ENCODE measurements at places on chromosomes 4 and X.

DNA sequence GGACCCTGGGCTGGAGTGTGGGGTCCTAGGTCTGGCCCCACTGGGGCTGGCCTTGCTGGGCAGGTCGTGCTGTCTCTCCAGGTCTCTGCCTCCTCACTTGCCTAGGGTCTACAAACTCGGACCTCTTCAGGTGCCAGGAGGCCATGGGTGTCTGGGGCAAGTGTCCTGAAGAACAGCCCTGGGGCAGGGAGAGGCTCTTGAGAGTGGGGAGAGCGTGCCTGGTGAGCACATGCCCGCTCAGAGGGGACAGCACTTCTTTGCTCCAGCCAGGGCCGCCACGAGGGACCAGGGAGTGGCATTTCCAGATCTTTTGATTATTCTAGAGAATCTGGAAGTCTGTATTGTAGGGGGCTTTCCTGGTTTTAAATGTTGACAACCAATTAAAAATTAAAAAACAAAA is 63.7 kb downstream of the SORCS2 start:
- DNase-seq: no peak

DNA sequence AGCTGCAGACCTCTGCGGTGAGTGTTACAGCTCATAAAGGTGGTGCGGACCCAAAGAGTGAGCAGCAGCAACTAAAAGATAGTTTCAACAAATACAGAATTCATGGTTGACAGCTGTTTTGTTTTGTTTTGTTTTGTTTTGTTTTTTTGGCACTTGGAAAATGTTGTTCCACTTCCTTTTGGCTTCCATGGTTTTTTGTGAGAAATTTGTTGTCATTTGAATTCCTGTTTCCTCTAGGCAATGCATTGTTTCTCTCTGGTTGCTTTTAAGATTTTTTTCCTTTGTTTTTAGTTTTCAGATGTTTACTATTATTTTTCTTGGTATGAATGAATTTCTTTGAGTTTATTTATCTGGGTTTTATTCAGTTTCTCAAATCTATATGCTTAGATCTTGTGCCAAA is 229.4 kb downstream of the MID1IP1 start:
- DNase-seq: no peak

DNA sequence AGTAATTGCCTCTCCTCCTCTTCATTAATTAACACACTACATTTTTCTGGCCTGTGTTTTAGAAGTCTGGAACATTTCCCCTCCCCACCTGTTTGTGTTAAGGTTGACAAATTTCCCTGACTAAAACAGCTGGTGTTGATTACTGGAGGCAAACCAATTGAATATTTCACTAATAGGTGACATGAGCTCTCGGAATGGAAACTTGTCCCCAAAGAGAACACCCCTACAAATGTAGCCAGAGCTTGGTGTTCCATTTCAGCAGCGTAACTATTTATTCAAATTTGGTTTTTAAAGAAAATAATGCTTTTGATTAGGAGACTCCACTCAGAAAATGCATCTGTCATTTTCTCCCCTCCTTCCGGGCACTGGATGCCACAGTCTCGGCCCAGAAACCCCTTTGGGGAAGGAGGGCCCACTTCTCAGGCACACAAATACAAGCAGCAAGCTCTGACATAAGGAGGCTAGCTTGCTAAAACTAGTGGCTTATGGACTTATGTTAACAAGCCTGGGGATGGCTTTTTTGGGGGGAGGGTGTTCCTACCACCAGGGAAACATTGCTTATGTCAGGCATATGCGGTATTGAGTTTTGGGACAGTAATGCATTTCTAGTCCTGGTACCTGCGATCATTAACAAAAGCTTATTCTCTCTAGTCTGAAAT is 2.2 kb downstream of the RNF150 start:
- DNase-seq: no peak

DNA sequence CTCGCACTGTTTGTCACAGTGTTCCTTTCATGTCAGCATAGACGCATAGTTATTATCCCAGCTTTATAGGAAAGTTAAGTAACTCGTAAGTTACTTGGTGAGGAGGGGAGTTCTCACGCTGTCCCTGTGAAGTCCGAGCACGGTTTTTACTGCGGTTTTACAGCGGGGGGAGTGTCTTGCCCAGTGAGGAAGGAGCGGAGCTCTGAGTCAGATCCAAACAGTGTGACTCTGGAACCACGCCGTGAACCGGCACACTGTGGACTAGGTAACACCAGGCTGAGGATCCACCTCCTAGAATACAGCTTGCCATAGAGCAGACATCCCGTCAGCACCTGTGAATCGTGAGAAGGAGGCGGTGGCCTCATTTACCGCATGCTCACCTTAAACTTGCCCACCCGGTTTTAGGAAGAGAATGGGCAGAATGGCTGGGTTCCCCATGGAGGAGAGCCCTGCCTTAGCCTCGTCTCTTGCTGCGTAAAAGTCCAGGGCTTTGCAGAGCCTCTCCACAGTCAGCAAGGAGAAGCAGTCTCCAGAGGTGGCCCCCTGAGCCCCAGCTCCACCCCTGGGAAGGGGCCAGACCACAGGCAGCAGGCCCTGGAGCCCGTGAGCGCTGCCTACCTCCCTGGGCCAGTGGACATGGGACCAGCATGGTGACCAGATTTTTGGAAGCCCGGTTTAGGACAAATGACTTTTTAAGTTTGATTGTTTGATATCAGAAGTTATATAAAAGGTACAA is 40.2 kb upstream of the HGFAC start:
- no peak for DNase-seq

GRCh38 chrX:99242001-99242400 is 1168.1 kb downstream of the PCDH19 start:
- DNase-seq: no peak

DNA sequence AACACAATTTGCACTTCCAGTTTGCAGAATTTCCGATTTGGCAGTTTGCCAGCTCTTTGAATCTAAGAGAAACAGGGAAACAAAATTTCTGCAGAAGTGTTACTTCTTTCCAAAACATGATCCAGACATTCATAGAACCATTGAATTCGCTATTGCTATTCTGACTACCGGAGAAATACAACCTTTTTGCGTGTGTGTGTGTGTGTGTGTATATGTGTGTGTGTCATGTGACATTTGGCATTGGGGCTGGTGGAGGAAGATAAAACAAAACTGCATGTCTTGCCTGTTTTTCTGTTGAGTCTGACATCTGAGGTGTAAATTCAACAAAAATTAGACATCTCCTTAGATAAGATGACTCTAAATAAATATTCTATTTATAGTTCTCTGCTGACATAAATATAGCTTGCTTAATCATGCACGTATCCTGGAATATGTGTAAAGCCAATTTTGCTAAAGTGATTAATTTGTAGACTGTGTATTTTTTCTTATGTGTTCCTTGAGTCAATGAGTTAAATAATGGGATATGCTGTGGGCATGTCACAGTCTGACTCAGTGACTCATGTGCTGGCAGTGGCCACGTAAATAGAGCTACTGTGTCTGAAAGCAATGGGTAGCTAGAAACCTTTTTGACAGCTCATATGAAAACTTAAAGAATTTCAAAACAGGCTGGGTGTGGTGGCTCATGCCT is 98.9 kb downstream of the HPGD start:
- no peak for DNase-seq

DNA sequence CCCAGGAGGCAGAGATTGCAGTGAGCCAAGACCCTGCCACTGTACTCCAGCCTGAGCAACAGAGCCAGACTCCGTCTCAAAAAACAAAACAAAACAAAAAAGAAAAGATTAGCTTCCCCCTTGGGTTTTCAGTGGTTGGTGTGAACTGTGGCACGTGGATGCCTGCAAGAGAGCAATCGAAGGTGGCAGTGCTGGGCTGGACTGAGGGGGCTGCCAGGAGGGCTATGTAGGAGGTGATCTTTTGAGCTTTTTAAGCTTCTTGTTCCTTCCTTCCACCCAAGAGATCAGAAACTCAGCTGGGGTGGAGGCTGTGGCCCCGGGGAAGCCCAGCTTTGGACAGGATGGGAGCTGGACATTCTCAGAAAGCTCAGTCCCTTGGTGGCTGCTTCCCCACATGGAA is 49.6 kb downstream of the PRPS1 start:
- no peak for DNase-seq

GRCh38 chr4:95552942-95553550 is 4.3 kb upstream of the UNC5C start:
- no peak for DNase-seq

- no peak for DNase-seq
Measured at GRCh38 chr4:58935332-58935731, 1825.1 kb upstream of the IGFBP7 start.

DNA sequence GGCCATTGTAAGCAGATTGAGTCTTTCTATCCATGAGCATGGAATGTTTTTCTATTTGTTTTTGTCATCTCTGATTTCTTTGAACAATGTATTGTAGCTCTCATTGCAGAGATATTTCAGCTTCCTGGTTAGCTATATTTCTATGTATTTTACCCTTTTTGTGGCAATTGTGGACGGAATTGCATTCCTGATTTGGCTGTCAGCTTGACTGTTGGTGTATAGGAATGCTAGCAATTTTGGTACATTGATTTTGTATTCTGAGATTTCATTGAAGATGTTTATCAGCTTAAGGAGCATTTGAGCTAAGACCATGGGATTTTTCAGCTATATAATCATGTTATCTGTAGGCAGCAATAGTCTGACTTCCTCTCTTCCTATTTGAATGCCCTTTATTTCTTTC is 154.6 kb downstream of the GUCY2F start:
- DNase-seq: no peak

DNA sequence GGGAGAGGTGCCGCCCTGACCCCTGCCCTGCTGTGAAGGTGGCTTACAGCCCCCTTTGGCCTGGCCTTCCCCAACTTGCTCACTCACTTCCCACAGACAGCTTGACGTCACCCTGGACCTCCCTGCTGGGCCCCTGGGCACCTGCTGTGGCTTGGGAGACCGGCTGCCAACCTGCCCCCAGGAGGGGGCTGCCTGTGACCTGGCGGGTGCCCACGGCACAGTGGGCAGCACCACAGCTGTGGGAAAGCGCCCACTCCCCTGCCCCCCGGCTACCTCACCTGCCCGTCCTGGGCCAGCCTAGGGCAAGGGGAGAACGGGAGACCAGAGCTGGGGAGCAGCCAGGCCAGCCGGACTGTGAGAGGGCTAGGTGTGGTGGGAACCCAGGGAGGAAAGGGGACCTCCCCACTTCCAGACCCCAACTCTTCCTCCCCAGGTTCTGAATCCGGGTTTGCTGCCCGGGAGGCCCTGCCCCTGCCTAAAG is 2.4 kb upstream of the ZFP92 start:
- DNase-seq: no peak

DNA sequence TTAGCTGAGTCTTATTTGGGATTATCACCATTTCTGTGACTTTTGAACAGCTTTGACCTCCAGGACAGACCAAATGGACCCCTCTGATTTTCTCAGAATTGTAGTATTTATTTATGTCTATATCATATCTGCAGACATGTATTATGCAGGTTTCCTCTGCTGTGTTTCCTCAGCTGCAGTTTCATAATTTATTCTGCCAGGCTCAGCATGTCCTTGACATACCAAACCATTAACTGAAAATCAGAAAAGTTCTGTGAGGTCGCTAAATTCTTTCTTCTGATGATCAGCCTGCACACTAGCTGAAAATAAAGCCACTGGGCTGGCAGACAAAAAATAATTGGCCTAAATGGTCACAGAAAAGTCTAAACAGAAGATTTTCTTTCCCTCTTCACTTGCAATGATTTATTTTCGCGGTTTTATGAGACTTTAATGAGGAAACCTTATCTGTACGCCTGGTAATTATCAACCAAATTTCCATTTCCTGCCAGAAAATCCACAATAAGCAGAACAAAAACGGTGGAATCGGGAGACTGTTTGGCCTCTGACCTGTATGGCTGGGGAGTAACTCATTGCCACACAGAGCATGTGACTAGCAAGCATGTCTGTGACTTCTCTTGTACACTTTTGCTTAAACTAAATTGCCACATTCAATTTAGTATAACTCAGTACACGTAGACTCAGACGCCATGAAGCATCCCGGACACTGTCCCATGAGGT is 150.9 kb downstream of the ENPP6 start:
- no peak for DNase-seq

- no peak for DNase-seq
Measured at GRCh38 chr4:48043504-48043903, 26.9 kb downstream of the NIPAL1 start.

DNA sequence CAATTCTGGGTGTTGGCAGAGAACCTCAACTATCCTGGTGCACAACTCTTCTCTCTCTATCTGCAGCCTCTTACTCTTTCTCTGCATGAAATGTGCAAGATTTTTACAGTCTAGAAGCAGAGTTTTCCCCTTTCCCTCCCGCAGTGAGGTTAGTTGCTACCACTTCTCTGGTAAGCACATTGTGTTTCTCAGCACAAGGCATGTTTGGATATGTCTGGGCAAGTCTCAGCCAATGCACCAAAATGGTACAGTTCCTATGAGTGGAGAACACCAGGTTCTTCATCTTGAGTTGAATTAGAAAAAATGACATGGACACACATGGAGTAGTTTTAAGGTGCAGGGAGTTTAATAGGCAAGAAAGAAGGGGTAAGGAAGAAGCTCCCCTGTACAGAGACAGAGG is 187.0 kb downstream of the CCNG2 start:
- no peak for DNase-seq

DNA sequence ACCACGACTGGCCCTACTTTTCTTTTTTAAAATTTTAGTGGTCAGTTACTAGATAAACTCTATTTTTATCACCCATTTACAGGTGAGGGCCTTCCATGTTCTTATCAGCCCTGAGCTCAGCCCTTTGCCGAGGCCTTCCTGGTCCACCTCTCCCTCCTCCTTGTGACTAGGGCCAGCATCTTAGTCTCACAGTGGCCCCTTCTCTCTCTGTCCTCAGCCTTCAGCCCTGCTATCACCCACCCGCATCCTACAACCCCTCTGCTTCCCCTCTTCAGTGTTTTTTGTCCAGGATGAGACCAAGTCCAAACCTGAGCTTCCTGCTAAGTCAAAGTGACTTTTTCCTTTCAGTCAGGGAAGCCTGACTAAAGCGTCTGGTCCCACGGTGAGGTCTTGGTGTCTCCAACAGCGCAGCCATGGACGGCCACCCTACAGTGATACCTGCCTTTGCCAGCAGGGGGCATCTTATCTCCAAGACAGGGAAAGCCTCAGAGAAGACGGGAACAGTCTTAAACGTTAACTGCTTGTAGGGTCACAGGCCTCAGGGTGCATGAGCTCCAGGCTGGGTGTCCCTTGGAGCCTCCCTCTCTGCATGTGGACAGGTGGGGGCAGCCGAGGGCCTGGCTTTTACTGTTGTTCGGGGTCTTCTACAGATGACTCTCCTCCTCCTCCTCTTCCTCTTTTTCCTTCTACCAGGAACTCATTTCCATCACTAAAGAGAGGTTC is 11.7 kb upstream of the GAGE10 start:
- DNase-seq: peak; percentile 66

GRCh38 chr4:159191989-159192388 is 89.1 kb downstream of the RAPGEF2 start:
- no peak for DNase-seq

- DNase-seq: peak; percentile 33
Measured at GRCh38 chrX:154714925-154715324, 36.0 kb downstream of the GAB3 start.
